Thyroid gland (tissue), 4 donors: ENCODE measurements at places on chromosomes 16 and 17. TPM values are rescaled to one million over a fixed set of nuclear protein-coding genes. Genes with fewer than 3 reads are reported as not detected.

DNA sequence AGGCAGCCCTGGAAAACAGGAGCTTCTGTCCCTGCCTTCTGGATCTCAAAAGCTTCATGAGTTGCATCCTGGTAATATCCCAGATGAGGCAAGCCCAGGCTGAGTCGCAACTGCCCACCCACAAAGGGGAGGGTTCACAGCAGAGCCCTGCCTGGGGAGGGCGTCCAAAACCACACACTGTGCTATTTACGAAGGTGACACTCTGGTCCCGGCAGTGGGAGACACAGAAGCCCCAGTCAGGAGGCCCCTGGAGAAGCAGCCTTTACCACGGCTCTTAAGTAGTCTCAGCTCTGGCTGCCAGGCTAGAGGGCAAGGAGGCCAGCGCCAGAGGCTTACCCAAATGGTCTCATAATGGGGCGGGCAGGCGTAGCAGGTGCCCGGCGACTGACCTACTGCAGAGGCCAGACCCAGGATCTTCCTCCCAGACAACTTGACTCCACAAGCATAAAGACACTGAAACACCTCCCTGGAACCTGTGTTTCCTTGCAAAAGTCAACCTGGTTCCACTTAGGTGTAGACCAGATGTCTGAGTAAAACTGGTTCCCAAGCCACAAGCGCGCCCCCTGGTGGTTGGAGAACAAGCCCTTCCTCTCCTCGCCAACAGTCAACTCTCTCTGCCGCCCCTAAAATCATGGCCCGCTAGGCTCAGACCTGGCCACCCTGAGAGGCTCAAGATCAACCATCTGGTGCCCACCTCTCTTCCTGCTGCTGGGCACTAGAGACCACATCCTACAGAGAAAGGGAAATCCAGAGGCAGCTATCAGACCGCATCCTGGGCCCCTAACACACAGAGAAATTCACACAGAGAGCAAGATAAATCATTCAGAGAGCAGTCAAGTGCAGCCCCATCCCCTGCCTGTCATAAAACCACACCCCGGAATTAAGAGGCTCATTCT, 5.2 kb downstream of the AXIN2 start:
- H3K4me1 ChIP-seq = no peaks in the 10 kb centered on the region
- no peak overlapping the region for H3K4me3 ChIP-seq
- H3K36me3 ChIP-seq = no peaks in the 10 kb centered on the region
- no peaks in the 10 kb centered on the region for H3K27me3 ChIP-seq

- H3K27ac ChIP-seq = no peak overlapping the region
- no peaks in the 10 kb centered on the region for H3K36me3 ChIP-seq
- DNase-seq = no peak
These were observed 405.5 kb upstream of the PSMD7 start for GRCh38 chr16:73891129-73891542.

DNA sequence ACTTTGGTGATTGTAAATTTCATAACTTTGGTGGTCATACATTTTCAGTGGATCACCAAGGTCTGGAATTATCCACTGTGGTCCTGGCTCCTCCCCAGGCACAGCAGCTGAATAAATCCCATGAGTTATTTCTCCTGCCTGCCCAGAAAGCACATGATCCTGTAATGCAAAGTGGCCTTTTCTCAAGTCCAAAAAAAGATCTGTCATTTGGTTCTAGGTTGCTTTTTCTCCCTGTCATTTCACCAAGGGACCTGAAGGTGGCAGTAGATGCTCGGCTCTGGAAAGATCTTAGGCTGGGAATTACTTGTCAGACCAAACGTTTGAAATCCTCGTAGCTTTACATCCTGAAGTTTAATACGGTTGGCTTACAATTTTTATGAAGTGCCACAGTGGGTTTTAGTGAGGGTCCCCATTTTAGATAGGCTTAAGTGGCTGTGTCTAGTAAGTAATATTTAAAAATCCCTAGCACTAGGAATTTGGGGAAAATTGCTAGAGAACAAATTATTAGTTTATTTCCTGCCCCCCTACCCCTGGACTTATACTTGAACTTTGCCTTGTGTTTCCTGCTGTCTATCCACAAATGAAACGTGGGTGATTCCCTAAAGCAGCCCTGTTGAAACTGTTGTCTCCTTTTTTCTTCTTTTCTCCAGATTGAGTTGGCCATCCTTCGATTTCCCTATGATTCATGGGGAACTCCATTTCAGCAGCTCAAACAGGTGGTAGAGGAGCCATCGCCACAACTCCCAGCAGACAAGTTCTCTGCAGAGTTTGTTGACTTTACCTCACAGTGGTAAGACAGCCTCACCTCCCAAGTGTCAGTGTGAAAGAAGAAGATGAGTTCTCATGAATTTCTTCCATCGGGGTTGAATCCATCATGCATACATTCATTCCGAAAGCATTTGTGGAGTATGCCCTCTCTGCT, 111.7 kb downstream of the MAP2K6 start:
- no peaks in the 10 kb centered on the region for H3K27me3 ChIP-seq
- no peaks in the 10 kb centered on the region for H3K36me3 ChIP-seq
- H3K4me3 ChIP-seq = no peak overlapping the region
- H3K4me1 ChIP-seq = no peaks in the 10 kb centered on the region

- no peaks in the 10 kb centered on the region for H3K27me3 ChIP-seq
- no peak overlapping the region for H3K27ac ChIP-seq
- H3K4me3 ChIP-seq = no peak overlapping the region
- peaks cover 37% of the 10 kb centered on the region for H3K4me1 ChIP-seq
These were observed 29.4 kb downstream of the HMOX2 start for GRCh38 chr16:4505356-4506147.

DNA sequence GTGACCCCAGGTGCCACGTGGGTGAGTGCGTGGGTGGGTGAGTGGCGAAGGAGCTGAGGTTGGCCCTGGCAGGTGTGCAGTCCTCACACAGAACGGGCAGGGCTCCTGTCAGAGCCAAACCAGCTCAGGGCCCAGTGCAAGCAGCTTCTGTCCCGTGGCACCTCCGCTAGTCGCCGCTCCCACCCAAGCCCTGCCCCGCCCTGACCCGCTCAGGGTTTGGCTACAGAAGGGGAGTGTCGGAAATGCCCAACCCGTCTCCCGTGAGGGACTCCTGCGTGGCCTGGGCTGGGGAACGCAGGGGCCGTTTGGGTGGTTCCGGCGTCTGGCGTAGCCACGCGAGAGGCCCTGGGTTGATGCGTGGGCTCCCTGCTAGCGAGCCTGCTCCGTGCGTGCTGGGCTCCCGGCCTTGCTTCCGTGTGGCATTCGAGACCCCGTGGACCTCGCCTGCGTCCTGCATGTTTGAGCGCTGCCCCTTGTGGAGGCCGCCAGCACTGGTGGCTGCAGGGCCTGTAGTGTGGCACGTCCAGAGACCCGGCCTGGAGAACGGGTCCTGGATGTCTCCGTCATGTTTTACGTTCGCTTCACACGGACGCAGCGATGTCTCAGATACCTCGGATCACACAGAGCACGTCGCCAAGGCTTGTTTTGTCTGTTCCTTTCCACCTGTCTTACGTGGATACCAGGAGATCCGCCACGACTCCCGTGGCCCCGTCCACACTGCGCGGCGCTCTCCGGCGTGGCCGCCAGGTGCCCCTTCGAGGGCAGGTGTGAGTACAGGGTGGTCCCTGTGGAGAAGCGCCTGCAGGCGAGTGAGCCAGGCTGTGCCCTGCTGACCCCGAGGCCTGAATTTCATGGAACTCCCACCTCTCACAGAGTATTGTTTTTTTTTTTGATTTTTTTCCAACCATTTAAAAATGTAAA, 10.2 kb downstream of the CAPN15 start:
- H3K4me1 ChIP-seq = no peaks in the 10 kb centered on the region
- no peaks in the 10 kb centered on the region for H3K36me3 ChIP-seq
- no peaks in the 10 kb centered on the region for H3K27me3 ChIP-seq
- no peak overlapping the region for H3K27ac ChIP-seq
- no peak overlapping the region for H3K4me3 ChIP-seq

The CX3CL1 gene
- total RNA-seq = 12.6 TPM
